ENCODE measurements at places on chromosomes 7 and 10.

DNA sequence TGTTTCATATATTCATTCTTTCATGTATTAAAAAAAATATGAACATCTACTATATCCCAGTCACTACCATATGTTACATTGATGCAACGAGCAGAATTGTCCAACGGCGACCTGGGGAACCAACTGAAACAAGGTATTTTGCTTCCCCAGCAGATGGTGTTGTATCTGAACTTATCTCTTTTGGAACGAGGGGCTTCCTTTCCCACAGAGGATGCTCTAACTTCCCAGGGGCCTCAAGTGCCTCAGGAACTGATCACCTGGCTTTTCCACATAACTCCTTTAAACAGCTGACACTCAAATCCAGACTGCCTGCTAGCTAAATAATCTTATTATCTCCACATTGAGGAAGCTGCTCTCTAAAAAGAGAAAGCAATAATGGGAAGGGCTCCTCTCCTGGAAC, 259.3 kb downstream of the HTR7 start:
- no peak for DNase-seq

DNA sequence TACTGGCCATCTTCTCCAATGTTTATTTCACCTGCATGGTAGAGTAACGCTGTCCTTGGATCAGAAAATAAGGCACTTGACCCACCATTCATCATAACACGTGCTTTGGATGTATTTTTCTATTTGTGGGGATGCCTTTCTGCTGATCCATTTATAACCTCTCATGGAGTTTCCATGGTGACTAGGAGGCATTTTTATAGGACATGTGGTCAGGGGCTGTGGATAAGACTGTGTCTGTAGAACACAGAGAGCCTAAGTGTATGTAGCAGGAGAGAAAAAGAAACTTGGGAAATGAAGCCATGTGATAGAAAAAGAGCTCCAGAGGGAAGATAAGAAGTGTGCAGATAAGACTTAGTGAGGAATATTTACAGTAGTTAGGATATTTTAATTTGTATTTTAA, 184.2 kb downstream of the POU6F2 start:
- DNase-seq = no peak

- DNase-seq = no peak
Measured at GRCh38 chr10:119370972-119371703, 163.8 kb downstream of the GRK5 start.

DNA sequence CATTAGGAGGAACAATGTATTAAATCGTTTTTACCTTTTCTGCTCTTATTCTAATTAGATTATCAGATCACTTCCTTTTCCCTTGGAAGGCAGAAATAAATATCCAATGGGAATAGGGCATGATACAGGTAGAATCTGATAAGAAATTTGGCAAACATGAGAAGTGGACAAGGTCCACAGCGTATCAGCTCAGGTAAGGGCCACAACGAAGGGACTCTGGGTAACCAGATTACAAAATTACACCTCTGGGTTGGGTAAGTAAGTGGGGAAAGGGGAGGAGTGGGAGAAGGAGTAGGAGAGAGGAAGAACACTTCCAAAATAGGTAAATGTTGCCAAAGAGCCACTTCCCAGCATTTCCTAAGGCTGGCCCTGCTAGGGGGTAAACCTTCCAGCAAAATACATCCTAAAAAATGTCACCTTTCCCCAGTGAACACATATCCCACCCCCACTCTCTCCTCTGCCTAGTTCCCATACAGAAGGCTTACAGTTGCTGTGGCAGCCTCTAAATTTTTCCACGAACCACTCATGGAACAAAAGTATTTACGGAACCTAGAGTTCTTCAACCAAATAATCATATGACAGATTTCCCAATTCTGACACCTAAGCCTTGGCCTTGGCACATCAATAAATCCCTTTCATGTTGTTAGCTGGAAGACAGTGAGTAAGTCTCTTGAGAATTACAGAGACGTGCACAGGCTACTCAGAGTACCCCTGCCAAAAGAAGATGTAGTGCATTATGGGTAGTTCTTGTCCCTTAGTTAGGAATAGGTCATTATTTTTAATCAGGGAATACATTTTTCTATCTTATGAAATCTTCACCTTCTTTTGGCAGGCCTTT, 51.5 kb upstream of the DLX6 start:
- DNase-seq = no peak

- DNase-seq = no peak
Measured at GRCh38 chr7:139669106-139670061, 108.4 kb downstream of the HIPK2 start.

GRCh38 chr10:31401287-31401686, 82.3 kb downstream of the ZEB1 start:
- DNase-seq = peak; percentile 76

DNA sequence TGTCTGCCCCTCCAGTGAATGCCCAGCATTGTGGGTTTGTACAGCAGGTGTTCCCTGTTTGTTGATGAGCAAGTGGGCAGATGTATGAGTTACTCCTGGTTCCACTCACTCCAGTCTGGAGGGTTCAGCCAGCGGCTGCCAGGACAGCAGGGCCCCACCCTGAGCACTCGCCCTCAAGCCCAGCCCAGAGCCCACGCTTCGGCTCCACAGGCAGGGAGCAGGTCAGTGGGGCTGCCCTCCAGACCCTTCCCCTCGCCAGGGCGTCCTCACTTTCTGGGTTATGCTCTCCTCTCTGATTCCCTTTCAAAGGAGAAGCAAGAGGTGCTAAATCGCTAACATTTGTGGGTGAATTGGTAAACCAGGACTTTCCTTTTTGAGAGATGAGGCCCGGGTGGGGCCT, 4.8 kb upstream of the VIPR2 start:
- no peak for DNase-seq

DNA sequence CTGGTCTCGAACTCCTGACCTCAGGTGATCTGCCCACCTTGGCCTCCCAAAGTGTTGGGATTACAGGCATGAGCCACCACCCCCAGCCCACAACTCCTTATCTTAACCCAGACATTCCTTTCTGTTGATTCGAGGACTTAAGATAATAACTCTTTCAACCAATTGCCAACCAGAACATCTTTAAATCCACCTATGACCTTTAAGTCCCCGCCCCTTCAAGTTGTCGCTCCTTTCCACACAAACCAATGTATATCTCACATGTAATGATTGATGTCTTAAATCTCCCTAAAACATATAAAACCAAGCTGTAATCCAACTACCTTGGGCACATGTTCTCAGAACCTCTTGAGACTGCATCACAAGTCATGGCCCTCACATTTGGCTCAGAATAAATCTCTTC, 7.8 kb upstream of the ANKRD2 start:
- no peak for DNase-seq

GRCh38 chr7:155971180-155971770, 159.0 kb upstream of the SHH start:
- no peak for DNase-seq

DNA sequence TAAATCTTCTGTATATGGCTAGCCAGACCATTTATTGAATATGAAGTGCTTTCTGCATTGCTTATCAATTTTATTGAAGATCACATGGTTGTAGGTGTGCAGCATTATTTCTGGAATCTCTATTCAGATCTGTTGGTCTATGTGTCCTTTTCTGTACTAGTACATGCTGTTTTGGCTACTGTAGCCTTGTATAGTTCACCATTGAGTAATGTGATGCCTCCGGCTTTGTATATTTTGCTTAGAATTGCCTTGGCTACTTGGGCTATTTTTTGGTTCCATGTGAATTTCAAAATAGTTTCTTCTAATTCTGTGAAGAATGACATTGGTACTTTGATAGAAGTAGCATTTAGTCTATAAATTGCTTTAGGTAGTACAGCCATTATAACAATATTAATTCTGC, 1187.2 kb downstream of the XPNPEP1 start:
- DNase-seq = no peak

DNA sequence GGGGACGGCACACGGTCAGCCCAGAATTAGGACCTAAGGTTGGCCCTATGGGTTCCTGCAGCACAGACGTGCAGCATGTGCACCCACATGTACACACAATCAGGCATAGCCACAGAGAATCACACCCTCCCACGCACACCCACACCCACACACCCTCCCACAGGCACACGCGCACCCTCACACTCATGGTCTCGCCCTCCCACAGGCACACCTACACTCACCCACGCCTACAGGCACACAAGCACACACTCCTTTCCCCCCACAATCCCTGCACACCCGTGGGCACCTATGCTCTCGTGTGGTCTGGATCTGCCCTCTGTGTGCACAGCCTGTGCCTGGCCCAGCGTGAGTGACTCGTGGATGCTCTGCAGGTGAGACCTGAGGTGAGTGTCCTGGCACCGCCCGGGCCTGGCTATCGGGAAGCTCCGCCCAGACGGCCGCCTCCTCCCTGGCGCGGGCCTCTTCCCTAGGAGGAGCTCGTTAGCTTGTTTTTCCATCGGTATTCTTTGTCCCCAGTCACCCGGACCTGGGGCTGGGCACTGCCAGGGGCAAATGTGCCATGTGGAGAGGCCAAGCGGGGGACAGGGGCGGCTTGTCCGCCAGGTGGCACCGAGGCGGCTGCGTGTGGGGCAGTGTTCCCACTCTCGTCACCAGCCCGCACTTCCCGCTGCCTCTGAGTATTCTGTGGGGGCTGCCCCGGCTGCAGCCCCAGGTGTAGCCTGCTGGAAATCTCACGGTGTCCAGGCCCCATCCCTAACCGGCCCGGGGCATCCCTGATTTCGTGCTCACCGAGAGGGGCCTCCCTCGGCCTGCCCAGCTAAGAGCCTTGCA, 110.2 kb upstream of the FAM20C start:
- no peak for DNase-seq

GRCh38 chr7:122885583-122886356, 490 bp downstream of the CADPS2 start:
- peak; percentile 70 for DNase-seq

- no peak for DNase-seq
Measured at GRCh38 chr7:157984423-157985163, 603.0 kb downstream of the PTPRN2 start.

GRCh38 chr10:6497620-6498019, 82.5 kb downstream of the PRKCQ start:
- no peak for DNase-seq

DNA sequence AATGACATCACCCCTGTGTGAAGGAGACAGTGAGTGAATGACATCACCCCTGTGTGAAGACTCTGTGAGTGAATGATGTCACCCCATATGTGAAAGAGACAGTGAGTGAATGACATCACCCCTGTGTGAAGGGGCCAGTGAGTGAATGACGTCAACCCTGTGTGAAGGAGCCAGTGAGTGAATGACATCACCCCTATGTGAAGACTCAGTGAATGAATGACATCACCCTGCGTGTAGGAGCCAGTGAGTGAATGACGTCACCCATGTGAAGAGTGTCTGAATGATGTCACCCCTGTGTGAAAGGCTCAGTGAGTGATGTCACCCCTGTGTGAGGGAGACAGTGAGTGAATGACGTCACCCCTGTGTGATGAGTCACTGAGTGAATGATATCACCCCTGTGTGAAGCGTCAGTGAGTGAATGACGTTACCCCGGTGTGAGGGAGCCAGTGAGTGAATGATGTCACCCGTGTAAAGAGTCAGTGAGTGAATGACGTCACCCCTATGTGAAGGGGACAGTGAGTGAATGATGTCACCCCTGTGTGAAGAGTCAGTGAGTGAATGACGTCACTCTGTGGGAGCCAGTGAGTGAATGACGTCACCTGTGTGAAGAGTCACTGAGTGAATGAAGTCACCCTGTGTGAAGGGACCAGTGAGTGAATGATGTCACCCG, 478.1 kb downstream of the PTPRN2 start:
- no peak for DNase-seq

DNA sequence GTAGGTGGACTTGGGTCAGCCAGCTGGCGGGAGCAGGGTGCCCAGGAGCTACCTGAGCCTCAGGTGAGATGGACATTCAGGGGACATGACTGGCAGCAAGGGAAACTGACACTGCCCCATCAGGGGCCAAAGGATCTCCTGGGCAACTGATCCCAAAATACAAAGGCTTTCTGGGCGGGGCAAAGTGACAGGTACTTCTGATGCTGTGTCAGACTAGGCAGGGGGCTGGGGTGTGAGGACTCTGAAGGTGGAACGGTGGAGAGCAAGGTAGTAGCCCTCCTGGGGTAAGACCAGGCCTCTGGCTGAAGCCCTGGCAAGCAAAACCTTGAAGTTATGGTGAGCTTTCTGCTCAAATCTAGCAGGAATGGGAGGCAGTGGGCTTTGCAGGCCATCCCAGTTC, 4.4 kb downstream of the OPN4 start:
- no peak for DNase-seq

- no peak for DNase-seq
Measured at GRCh38 chr10:131532291-131532690, 220.8 kb upstream of the TCERG1L start.

GRCh38 chr10:57955076-57955475, 312.6 kb downstream of the IPMK start:
- DNase-seq = no peak

- DNase-seq = no peak
Measured at GRCh38 chr10:69018613-69019012, 30.0 kb downstream of the KIFBP start.

DNA sequence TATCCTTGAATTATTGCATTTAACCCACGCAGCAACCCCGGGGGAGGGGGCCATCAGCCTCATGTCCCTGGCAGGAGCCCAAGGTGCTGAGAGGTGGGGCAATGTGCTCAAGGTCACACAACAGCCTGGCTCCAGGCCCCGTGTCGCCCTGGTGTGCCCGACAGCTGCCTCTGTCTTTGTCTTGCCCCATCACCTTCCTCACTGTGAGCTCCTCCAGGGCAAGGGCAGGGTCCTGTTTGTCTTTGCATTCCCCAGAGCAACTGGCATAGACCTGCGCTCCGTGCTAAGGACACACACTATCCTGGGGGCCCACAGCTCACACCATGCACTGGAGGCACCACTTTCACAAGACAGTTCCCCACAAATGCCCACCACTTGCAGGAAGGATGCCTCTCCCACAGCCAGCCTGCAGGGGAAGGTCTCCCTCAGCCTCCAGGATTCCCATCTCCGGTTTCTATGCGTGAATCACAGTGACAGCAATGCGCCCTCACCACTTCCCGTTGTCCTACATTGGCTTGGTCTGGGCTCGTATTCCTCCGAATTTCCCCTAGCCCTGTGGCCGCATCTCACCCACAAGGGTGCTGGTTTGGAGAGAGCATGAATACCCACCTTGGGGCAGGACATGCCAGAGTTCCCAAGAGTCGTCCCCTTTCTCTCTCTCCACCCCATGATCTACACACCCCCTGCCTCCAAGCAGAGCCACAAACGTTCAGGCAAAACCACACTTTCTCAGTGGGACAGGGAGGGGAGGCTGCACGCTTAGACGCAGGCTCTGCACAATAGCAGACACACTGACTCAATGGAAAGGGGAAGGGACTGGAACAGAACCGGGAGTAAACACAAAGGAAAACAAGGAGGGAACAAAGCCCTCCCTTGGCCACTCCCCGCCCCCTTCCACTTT, 10.3 kb downstream of the ITPRIP start:
- no peak for DNase-seq
